ENCODE measurements at places on chromosomes 3 and 15. TPM values are rescaled to one million over a fixed set of nuclear protein-coding genes. Genes with fewer than 3 reads are reported as not detected.

DNA sequence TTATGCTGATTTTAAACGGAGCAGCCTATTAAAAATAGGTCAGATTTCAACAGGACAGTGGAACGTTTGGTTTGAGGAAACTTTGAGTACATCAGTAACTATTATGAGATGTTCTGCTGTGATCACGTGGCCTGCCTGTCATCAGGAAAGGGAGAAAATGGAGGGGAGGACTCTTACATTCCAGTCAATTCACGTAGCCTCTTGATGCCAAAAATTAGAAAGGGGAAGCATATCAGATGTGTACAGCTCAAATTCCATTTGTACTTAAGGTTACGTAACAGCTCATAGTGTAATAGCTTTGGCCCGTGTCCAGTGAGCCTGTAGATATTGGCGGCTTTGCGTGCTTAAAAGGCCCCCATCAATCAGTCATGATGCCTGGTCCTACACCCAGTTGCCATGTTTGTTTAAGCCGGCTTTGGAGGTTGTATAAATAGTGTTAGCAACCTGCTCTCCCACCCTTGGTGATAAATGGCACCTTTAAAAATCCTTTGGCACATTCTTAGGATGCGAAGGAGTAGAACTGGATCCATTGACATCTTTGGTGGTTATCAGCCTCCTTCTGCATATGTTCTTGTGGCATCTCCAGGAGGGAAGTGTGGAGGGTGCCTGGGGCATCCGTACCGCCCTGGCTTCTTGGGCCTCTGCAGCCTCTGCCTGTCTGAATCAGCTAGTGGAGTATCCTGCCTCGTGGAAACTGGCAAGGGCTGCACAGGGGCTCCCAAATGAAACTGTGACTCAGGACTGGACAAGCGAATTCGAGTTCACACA is 163.9 kb downstream of the THSD4 start:
- DNase-seq = peak; percentile 85

- no peak for DNase-seq
Observed at GRCh38 chr15:68114356-68114755, 60.2 kb downstream of the PIAS1 start.

GRCh38 chr3:12869035-12869621 is 27.8 kb upstream of the RPL32 start:
- peak; percentile 83 for DNase-seq

DNA sequence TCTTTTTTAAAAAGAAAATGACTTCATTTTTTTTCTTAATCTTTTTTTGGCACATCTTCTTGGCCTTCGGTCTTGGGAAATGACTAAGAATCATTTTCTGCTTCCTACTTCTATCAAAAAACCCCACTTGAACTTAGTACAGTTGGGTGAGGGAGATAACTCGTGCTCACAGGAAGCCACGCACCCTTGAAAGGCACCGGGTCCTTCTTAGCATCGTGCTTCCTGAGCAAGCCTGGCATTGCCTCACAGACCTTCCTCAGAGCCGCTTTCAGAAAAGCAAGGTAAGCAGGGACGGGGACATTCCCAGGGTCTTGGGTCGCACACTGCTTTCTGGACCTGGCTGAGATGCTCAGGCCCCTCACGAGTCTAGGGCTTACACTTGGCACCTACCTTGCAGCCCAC is at the start of gene CCR4:
Gene CCR4 (plus strand): TSS at position 235 of the 402 bp plus-strand sequence. CDS start 1,779 bp downstream, outside the sequence.
- DNase-seq = no peak

TMEM108 gene
- total RNA-seq = 1.3 TPM

IL20RB gene
- 3.6 TPM for total RNA-seq
